Stimulated activated CD4-positive, alpha-beta T cell treated with anti-CD3 and anti-CD28 coated beads, Interleukin-2, amount 100 ng/mL, for 48 hours (primary cell): ENCODE measurements at places on chromosomes 7 and 10.

DNA sequence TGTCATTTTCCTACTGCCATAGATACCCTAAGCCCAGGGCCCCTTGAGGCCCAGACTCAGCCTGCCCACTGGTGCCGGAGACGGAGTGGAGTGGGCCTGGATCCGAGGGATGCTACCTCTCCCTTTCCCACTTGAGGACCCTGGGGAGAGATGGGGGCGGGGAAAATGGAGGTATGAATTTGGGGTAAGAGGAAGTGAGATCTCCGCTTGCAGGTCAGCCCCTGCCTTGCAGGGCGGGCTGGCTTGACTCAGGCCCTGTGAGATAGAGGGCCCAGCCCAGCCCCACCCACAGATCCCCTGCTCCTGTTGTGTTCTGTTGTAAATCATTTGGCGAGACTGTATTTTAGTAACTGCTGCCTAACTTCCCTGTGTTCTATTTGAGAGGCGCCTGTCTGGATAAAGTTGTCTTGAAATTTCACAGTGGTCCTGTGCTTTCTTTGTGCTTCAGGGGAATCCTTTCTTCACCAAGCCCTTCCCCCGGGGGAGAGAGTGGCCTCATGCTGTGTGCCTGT lies 13.2 kb downstream of the YKT6 start:
- DNase-seq = no peak

DNA sequence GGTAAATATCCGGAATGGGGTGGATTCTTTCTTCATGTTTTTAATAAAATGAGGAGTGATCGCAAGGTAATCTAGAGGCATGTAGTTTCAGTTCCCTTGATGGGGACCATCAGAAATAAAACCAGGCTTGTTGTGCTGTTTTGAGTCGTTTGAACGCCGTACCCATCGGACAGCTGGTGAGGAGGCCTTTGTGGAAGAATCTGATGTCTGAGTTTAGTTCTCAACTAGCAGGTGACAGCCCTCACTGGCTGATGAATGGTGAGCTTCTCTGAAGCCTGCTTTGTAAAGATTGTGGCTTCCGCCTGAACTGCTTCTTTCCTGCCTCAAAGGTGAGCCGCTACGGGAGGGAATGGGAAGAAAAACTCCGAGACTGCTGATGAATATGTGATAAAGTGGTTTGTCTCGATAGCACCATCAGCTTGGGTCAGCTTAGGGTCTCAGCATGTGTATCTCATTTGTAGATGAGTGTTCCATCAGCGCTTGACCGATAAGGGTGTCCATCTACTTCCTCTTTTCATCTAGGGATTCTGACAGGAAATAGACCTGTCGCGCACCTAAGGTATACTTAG lies 977 bp downstream of the TMEM248 start:
- peak; percentile 2 for DNase-seq

- no peak for DNase-seq
These were observed 162.1 kb downstream of the NRG3 start for GRCh38 chr10:82037076-82037475.

GRCh38 chr10:77007834-77008233 lies 629.8 kb downstream of the KCNMA1 start:
- DNase-seq = no peak

- DNase-seq = no peak
These were observed 6.0 kb upstream of the MNX1 start for GRCh38 chr7:157016352-157017041.

DNA sequence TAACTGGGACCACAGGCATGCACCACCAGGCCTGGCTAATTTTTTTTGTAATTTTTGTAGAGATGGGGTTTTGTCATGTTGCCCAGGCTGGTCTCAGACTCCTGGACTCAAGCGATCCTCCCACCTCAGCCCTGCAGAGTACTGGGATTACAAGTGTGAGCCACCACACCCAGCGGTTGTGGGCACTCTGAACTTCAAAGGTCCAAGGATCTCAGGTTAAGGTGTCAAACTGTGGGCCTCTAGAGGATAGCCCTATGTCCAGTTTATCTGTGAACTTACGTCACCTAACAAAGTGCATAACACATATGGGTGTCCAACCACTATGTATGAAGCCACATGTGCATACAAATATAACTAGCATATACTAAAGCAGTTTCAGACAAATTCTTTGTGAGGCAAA lies 3.2 kb upstream of the IL2RA start:
- no peak for DNase-seq

GRCh38 chr7:88586219-88586618 lies 173.3 kb upstream of the ZNF804B start:
- no peak for DNase-seq

DNA sequence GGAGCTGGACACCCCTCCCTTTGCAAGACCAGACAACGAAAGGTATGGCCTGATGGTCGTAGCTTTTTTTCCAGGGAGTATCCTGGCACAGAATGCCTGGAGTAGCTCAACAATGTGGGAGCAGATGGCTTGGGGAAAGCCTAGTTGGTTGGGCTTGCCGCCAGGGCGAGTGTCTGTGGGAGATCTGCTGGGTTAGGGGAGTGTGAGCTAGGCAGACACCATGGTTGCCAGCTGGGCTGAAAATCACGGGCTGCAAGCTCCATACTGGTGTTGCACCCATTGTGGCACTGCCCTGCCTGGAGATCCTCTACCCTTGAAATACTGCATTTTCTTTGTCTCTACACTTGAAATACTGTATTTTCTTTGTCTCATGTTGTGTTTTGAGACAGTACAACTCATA lies 538.3 kb downstream of the PCDH15 start:
- DNase-seq = no peak

- DNase-seq = no peak
These were observed 155.7 kb upstream of the FGFR2 start for GRCh38 chr10:121753726-121754476.

DNA sequence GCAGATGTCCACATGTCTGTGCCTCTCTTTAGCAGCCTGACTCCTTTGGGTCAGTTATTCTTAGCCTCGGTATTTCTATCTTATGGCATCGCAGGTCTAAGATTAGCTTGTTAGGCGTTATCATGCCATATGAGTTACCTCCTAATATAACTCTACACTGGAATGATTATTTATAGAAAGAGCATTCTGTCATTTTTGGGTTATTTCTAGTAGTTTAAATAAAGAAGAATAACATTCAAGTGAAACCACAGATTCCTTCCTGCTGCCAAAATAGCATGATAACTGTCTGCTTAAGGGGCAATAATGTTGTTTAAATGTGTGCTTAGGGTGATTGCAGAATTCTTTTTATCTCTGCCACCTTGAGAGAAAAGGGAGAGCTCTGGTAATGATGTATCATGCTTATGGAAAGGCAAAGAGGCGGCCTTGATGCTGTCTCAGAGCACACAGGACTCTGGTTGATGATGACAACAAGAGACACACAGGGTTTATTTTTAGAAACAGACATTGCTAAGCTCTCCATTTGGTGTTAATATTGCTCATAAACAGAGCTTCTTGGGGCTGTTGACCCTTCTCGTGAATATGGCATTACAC lies 10.4 kb downstream of the HDAC9 start:
- no peak for DNase-seq

- DNase-seq = no peak
These were observed 24.3 kb downstream of the ZCCHC24 start for GRCh38 chr10:79420974-79421688.

GRCh38 chr7:150463461-150463860 lies 13.0 kb downstream of the GIMAP8 start:
- DNase-seq = no peak

GRCh38 chr7:43372676-43373355 lies 210.1 kb upstream of the STK17A start:
- DNase-seq = no peak
